ENCODE measurements at places on chromosomes 3 and 15. TPM values are rescaled to one million over a fixed set of nuclear protein-coding genes. Genes with fewer than 3 reads are reported as not detected.

EXOSC7 gene
- 31.9 TPM for total RNA-seq

DNAJA4 gene
- 3.6 TPM for total RNA-seq

TMIE gene
- total RNA-seq, result not detected

SERPINI2 gene
- total RNA-seq, result not detected

CLRN1 gene
- total RNA-seq, result not detected

HYPK gene
- total RNA-seq, result 5.1 TPM

GPR156 gene
- 0.44 TPM for total RNA-seq
